ENCODE measurements at places on chromosomes 6 and 20. TPM values are rescaled to one million over a fixed set of nuclear protein-coding genes. Genes with fewer than 3 reads are reported as not detected.

DNA sequence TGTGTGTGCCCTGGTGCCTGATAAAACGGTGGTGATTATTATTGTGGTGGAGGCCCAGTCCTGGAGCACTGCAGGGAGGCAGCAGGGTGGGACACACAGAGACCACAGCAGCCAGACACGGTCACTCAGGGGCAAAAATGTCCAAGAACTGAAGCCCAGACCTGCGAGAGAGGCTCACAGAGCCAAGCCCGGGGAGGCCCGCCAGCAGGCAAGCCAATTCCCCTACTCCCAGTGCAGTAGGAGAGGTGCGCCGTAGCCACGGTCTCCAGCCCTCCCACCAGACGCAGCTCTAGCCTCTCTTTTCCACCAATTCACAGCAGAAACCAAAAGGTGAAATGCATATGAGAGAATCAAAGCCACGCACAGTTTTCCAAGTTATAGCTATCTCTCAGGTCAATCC lies 179.4 kb upstream of the TAB2 start:
- DNase-seq: no peak
- H3K4me3 ChIP-seq: no peak overlapping the region
- H3K27ac ChIP-seq: no peak overlapping the region
- no peaks in the 10 kb centered on the region for H3K36me3 ChIP-seq
- H3K27me3 ChIP-seq: no peaks in the 10 kb centered on the region
- H3K4me1 ChIP-seq: peaks cover 17% of the 10 kb centered on the region

DNA sequence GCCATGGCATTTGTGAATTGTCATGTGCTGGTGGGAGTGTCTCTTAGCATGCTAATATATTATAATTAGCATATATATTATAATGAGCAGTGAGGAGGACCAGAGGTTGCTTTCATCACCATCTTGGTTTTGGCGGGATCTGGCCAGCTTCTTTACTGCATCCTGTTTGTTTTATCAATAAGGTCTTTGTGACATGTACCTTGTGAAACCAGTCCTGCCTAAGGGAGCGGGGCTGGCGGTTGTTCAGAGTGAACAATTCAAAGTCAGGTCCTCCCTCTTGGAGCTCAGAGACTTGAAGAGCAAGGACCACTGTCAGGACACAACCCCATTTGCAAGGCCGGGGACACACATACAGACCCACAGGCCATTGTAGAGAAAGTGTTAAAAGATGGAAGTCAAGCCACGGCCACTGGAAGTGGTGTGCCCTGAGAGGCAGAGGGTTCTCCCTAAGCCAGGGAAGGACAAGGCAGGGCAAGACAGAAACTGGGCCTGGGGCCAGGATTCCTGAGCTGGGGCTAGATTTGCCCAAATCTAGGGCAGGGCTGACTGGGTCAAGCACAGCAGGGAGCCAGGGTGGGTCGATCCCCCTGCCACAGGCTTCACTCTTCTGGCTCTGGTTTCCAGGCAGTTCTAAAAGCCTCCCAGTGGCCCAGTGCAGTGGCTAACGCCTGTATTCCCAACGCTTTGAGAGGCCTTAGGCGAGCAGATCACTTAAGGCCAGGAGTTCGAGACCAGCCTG lies 14.2 kb downstream of the SLC52A3 start:
- DNase-seq: no peak
- H3K27me3 ChIP-seq: no peaks in the 10 kb centered on the region
- H3K4me3 ChIP-seq: no peak overlapping the region
- H3K27ac ChIP-seq: no peak overlapping the region
- H3K4me1 ChIP-seq: no peaks in the 10 kb centered on the region
- no peaks in the 10 kb centered on the region for H3K36me3 ChIP-seq

- no peaks in the 10 kb centered on the region for H3K27me3 ChIP-seq
- H3K4me3 ChIP-seq: no peak overlapping the region
- no peaks in the 10 kb centered on the region for H3K36me3 ChIP-seq
Measured at GRCh38 chr6:149190224-149190831, 127.2 kb upstream of the TAB2 start.

DNA sequence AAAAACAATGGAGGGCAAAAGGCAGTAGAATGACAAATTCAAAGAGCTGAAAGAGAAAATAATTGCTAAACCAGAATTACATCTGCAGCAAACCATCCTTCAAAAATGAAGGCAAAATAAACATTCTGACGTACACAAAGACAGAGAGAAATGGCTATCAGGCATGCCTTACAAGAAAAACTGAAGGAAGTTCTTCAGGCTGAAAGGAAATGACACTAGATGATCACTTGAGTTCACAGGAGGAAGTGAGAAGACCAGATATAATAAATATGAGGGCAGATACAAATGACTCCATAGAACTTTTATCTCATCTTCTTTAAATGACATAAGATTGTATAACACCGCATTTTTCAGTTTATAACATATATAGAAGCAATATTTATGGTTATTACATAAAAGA lies 30.0 kb downstream of the DZANK1 start:
- H3K4me1 ChIP-seq: peaks cover under 1% of the 10 kb centered on the region
- H3K27ac ChIP-seq: no peak overlapping the region
- no peak overlapping the region for H3K4me3 ChIP-seq
- no peaks in the 10 kb centered on the region for H3K27me3 ChIP-seq

DNA sequence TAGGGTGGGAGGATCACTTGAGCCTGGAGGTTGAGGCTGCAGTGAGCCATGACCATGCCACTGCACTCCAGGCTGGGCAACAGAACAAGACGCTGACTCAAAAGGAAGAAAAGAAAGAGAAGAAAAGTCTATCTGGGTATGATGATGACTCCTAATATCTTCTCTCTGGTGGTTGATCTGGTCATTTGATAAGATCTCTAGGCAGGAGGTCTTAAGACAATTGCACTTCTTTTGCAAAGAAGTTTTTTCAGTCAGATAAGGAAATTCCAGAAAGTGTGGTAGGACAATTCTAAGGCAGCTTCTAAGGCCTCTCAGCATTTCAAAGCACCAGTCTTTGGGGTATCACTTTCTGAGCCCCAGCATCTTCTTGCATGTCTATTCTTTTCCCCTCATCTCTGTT lies 7.7 kb upstream of the AIF1 start:
- no peaks in the 10 kb centered on the region for H3K36me3 ChIP-seq
- no peaks in the 10 kb centered on the region for H3K4me1 ChIP-seq
- no peak for DNase-seq
- no peak overlapping the region for H3K27ac ChIP-seq

GRCh38 chr6:51098791-51099190 lies 280.1 kb downstream of the TFAP2B start:
- no peaks in the 10 kb centered on the region for H3K4me1 ChIP-seq
- no peak overlapping the region for H3K4me3 ChIP-seq

DNA sequence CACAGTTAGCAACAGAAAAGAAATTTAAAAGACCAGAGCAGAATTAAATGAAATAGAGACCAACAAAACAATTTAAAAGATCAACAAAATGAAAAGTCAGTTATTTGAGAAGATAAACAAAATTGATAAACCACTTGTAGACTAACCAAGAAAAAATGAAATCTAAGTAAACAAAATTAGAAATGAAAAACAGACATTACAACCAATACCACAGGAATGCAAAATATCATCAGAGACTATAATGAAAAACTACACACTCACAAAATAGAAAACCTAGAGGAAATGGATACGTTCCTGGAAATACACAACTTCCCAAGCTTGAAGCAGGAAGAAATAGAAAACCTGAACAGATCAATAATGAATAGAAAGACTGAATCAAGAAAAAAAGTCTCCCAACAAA lies 97.8 kb downstream of the WDR27 start:
- H3K27me3 ChIP-seq: no peaks in the 10 kb centered on the region
- no peak for DNase-seq
- no peaks in the 10 kb centered on the region for H3K36me3 ChIP-seq
- no peak overlapping the region for H3K4me3 ChIP-seq
- H3K4me1 ChIP-seq: no peaks in the 10 kb centered on the region

DNA sequence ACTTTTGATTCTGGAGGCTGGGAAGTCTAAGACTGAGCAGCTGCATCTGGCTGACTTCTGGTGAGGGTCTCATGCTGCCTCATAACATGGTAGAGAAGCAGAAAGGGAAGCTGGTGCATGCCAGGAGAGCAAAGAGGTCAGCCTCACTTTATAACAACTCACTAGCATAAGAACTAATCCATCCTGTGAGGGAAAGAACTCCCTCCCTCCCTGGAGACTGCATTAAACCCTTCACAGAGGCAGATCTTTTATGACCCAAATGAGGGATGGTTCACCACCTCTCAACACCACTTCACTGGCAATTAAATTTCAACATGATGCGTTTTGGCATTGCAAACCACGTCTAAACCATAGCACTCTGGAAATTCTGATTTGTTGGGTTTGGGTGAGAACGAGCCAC lies 33.9 kb downstream of the STXBP5 start:
- H3K27ac ChIP-seq: no peak overlapping the region
- no peak overlapping the region for H3K4me3 ChIP-seq
- H3K36me3 ChIP-seq: no peaks in the 10 kb centered on the region
- no peak for DNase-seq

- peaks cover 5% of the 10 kb centered on the region for H3K27me3 ChIP-seq
- H3K36me3 ChIP-seq: no peaks in the 10 kb centered on the region
- H3K27ac ChIP-seq: no peak overlapping the region
- no peak overlapping the region for H3K4me3 ChIP-seq
- H3K4me1 ChIP-seq: no peaks in the 10 kb centered on the region
Measured at GRCh38 chr6:166621114-166621540, 5.9 kb downstream of the RPS6KA2 start.

HLA-G gene
- 0.88 TPM for total RNA-seq

DNA sequence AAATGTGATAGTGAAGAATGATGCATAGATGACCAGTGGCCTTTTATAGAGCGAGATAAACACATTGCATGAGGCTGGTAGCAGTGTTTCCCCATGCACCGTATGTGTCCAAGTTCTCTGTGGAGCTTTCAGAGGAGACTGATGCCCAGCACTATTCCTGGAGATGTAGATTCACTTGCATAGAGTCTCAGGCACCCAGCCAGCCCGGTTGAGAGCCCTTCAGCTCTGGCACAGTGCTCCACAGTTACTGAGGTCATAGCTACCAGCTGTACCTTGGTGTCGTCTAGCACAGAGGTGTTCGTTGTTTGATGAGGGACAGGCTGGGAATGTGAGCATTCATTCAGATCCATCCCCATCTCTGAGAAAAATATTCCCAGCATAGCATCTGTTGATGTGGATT lies 328.9 kb downstream of the FARS2 start:
- no peaks in the 10 kb centered on the region for H3K27me3 ChIP-seq
- DNase-seq: no peak
- H3K27ac ChIP-seq: no peak overlapping the region
- no peak overlapping the region for H3K4me3 ChIP-seq
- no peaks in the 10 kb centered on the region for H3K4me1 ChIP-seq
- H3K36me3 ChIP-seq: no peaks in the 10 kb centered on the region

C20orf141 gene
- total RNA-seq: not detected

DNA sequence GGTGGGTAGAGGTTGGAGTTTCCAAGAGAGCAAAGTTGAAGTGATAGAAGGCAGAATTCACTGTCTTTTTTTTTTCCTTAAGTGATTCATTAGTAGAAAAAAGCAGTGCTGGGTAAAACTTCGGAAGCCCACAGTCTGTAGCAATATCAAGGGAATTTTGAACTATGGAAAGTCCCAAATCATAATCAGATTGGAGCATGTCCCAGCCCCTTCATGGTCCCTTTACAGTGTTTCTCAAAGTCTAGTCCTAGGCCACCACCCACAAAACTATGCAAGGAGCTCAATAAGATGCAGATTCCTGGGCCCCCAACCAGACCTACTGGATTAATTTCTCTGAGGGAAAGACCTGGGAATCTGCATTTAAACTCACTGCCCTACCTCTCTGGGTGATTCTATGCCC lies 22.6 kb downstream of the NEDD9 start:
- no peak overlapping the region for H3K4me3 ChIP-seq
- no peak for DNase-seq
- no peaks in the 10 kb centered on the region for H3K27me3 ChIP-seq

DNA sequence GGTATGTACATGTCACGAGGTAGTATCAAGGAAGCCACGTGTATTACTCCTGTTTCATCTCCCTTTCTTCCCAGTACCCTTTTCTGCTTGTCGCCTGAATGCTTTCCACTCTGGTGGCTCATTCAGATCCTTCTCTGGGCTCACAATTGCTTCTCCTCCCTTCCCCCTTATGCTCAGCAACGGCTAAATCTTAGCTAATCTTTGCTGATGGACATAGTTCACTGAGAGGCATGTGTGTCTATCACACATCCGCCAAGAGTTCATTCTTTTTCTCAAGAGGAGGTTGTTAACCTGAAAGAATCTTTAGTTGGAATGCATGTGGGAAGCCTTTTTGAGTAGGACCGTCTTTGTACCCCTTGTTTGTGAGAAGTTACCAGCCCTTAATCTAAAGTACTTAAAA lies 25.8 kb upstream of the MROH8 start:
- peaks cover 17% of the 10 kb centered on the region for H3K36me3 ChIP-seq
- H3K4me3 ChIP-seq: no peak overlapping the region
- H3K4me1 ChIP-seq: peaks cover 16% of the 10 kb centered on the region
- H3K27ac ChIP-seq: no peak overlapping the region
- H3K27me3 ChIP-seq: no peaks in the 10 kb centered on the region
- DNase-seq: no peak

DNA sequence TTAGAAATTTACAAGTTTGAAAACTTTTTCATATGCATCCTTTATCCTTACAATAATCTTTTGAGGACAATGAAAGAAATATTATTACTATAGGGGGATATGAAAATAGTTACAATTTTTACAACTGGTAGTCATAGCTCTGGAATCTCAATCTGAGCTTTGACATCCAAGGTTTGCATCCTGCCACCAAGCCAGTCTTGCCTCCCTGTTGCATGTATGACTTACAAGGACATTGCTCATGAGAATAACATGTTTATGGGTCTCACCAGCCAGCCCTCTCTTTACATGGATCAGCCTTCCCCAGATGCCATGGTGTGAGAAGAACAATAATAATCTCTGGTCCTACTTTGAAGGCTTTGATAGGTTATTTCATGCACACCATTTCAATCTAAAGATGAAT lies 67.5 kb downstream of the THEMIS start:
- H3K36me3 ChIP-seq: no peaks in the 10 kb centered on the region
- H3K27me3 ChIP-seq: no peaks in the 10 kb centered on the region
- H3K4me3 ChIP-seq: no peak overlapping the region
- no peaks in the 10 kb centered on the region for H3K4me1 ChIP-seq
- no peak for DNase-seq

GRCh38 chr6:134351615-134352474 lies 33.9 kb upstream of the SGK1 start:
- no peaks in the 10 kb centered on the region for H3K4me1 ChIP-seq
- no peak overlapping the region for H3K27ac ChIP-seq
- no peak overlapping the region for H3K4me3 ChIP-seq

- H3K27me3 ChIP-seq: no peaks in the 10 kb centered on the region
- DNase-seq: no peak
- no peaks in the 10 kb centered on the region for H3K36me3 ChIP-seq
- H3K4me1 ChIP-seq: no peaks in the 10 kb centered on the region
- no peak overlapping the region for H3K4me3 ChIP-seq
Measured at GRCh38 chr6:159257846-159258245, 88.6 kb downstream of the FNDC1 start.

GRCh38 chr6:2028457-2029038 lies 216.9 kb downstream of the GMDS start:
- no peaks in the 10 kb centered on the region for H3K36me3 ChIP-seq
- no peak overlapping the region for H3K4me3 ChIP-seq
- no peaks in the 10 kb centered on the region for H3K4me1 ChIP-seq
- H3K27ac ChIP-seq: no peak overlapping the region
